Vagina (tissue), 2 donors: ENCODE measurements at places on chromosomes 5 and 9.

GRCh38 chr9:34384368-34385165 lies 7.9 kb upstream of the MYORG start:
- DNase-seq, result no peak

DNA sequence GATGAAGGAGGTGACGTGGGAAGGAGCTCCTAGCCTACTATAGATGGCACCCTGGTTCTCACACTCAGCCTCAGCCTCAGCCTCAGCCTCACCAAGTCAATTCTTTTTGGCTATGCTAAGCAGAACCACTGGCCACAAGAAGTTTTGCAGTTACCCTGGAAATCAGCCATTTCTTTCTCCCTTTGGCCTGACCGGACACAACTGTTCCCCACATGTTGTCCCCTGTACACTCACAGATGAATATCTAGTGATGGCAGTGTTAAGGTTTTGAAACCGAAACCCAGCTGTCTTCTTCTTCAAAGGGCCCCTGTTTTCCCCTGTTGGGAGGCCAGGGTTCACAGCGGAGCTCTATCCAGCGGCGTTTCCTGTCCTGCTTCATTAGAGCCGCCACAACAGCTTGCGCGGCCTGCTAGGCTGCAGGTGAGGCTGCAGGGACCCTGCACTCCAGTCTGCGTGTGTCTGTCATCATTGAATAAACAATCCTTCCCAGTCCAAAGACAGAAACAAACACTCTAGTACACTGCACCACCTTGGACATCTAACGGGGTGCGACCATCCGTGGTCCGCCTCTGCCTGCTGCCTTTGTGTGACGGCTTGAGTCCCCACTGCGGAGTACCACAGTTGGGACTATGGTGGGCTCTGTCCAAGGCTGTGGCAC lies 250.5 kb downstream of the DENND1A start:
- DNase-seq, result no peak

- DNase-seq, result no peak
These were observed 77.1 kb downstream of the YIPF5 start for GRCh38 chr5:144093400-144093799.

- DNase-seq, result no peak
These were observed 93.3 kb downstream of the BARX1 start for GRCh38 chr9:93861736-93862358.

GRCh38 chr9:126471084-126471624 lies 142.6 kb upstream of the LMX1B start:
- DNase-seq, result no peak

- DNase-seq, result no peak
These were observed 85.5 kb upstream of the MYO10 start for GRCh38 chr5:17021602-17021932.

DNA sequence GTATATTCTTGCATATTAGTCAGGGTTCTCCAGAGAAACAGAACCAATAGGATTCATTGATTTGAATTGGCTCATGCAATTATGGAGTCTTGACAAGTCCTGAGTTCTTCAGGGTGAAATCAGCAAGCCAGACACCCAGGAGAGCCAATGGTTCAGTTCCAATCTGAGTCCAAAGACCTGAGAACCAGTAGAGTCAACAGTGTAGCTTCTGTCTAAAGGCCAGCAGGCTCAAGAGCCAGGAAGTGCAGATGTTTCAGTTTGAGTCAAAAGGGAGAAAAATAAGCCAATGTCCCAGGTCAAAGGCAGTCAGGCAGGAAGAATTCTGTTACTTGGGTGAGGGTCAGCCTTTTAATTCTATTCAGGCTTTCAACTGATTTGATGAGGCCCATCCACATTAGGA lies 37.8 kb upstream of the ANKRD34B start:
- DNase-seq, result no peak

DNA sequence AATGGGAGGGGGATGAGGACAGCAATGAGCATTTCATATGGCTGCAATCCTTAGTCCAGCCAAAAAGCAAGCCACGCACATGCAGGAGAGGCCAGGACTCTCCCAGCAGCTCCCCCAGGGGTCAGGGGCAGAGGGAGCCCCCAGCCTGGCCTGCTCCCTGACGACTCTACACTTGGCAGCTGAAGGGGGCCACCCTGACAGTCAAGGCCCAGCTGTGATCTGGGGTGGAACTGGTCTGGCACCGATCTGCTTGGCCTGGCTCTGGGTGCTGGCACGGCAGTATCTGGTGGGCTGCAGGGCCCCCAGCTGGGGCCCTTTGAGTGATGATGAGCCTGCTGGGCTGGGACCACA lies 118.1 kb downstream of the ADAMTS2 start:
- DNase-seq, result no peak

GRCh38 chr9:16202914-16203728 lies 650.3 kb downstream of the CCDC171 start:
- DNase-seq, result no peak

- no peak for DNase-seq
These were observed 6.8 kb upstream of the PAEP start for GRCh38 chr9:135554718-135555117.
